ENCODE measurements at places on chromosomes 11 and 22. TPM values are rescaled to one million over a fixed set of nuclear protein-coding genes. Genes with fewer than 3 reads are reported as not detected.

DNA sequence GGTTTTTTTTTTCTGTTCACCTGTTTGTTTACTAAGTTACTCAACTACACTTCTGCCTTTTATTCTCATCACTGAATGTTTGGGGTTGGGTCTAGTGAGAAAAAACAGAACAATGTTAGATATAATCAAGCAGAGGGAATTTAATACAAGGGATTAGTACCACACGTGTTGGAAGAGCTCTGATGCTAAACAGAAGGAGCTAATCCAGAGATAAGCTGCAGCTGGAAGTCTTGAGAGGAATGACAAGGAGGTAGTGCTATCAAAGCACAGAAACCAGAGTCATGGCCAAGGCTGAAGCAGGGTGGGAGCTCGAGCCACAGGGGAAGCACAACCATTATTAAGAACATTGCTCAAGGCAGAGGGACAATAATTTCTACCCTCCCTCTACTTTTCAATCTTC, 604.1 kb upstream of the ANO5 start:
- no peak for DNase-seq

GRCh38 chr11:15216678-15217077, 102.0 kb downstream of the INSC start:
- DNase-seq = no peak

DNA sequence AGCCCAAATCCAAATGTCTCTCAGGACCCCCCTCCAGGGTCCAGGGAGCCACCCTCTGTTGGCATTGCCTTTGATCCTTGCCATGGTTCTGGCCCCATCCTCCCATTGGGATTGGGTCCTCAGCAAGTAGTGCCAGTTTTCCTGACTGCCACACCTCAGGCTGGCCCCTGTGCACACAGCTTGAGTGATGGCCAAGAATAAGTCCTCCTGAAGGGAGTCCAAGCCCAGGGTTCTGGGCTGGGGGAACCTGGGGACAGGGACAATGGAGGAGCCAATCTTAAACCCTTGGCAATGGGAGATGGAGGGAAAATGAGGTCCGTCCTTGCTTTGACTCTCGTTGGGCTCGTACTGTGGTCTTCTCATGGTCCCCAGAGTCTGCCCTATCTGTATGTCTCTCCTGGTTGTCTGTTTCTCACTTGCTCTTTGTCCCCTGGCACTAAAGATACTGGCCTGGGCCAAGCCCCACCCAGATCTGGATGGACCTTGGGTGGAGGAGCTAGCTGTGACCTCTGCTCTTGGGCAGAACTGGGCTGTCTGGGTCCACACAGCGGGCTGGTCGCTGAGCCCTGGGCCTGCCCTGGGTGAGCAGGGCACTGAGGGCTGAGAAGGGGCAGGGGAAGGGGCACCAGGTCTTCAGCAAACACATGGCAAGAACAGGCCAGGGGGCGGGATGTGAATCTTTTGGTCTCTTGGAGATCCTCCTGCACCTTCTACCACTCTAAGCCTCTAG, 2.9 kb downstream of the SOX10 start:
- no peak for DNase-seq

GRCh38 chr11:46673713-46674462, 26.5 kb downstream of the ARHGAP1 start:
- DNase-seq = no peak

DNA sequence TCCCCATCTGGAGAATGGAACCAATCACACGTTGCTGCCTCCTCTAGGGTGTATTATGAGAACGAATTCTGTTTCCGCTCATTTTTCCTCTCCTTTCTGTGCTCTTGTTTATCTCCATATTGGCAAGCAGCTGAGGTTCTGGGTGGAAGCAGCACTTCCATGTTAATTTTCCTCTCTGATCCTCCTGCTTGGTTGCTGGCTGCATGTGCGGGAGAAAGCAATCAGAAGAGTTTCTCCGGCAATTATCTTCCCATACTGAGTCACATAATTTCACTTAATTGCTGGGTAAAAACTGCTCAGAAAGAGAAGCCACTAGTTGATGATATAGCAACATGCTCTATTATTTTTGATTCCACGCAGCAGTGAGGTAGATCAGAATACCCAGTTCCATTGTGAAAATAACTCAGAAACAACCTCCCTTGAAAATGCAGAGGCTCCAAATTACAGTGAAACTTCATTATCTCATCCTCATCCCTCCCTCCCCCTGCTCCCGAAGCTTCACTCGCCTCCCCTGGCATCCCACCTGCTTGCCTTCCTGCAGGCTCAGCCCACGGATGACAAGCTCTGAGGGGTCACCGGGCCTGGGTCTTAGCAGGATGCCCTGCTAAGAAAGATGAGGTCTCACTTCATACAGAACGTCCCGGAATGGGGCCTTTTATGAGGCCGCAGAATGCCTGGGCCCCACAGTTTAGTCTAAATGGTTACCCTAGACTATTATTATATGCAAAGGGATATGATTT, 20.4 kb downstream of the FXYD6 start:
- DNase-seq = no peak

GRCh38 chr11:63212742-63213141, 30.7 kb downstream of the SLC22A25 start:
- peak; percentile 21 for DNase-seq

GRCh38 chr11:94553938-94554337, 10.2 kb downstream of the FUT4 start:
- DNase-seq = no peak

- no peak for DNase-seq
Measured at GRCh38 chr11:134359646-134360045, 27.9 kb downstream of the GLB1L2 start.

- DNase-seq = no peak
Measured at GRCh38 chr11:36130401-36130800, 158.8 kb downstream of the COMMD9 start.

- no peak for DNase-seq
Measured at GRCh38 chr11:46858920-46859546, 13.0 kb upstream of the CKAP5 start.

DNA sequence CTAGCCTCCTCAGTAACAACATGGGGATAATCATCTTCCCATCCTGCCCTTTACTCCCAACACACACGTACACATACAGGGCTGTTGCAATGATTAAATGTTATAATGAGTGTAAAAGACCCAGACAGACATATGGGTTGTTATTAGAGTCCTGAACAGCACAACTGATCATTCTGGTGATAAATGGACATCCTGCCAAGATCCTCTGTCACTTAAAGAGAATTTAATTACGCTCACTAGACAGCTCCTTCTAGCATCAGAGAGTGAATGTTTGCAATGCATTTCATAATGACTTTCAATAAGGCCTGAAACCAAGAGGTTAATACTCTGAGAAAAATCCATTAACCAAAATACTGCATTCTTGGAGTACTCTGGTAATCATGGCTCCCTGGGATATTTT, 115.8 kb downstream of the KCNC1 start:
- no peak for DNase-seq

GRCh38 chr11:9089636-9090035, 1.8 kb downstream of the SCUBE2 start:
- DNase-seq = no peak

GRCh38 chr11:70630816-70631623, 232.7 kb downstream of the CTTN start:
- DNase-seq = no peak

GRCh38 chr11:92703449-92703830, 266.0 kb upstream of the MTNR1B start:
- DNase-seq = no peak

DNA sequence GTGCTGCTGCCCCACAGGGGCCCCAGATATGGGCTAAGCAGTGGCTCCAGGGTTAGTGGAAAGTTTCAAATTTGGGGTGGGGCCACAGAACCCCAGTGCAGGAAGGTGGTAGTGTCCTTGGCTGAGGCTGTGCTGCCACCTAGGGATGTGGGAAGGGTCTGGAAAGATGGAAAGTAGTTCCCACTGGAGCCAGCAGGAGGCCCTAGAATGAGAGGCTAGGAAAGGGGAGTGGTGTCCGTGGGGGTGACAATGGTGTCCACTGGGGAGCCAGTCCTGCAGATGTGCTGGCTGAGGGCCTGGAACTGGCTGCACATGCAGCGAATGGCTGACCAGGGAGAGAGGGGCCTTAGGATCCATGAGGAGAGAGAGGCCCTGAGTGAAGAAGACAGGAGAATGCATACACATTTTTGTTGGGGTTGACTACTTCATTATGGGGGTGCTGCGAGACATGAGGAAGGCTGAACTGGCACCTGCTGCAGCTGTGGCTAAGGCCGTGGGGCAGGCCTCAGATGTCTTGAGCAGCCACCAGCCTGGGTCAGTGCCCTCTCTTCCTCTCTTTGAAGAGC, 21.1 kb downstream of the RFPL3 start:
- peak; percentile 49 for DNase-seq

DNA sequence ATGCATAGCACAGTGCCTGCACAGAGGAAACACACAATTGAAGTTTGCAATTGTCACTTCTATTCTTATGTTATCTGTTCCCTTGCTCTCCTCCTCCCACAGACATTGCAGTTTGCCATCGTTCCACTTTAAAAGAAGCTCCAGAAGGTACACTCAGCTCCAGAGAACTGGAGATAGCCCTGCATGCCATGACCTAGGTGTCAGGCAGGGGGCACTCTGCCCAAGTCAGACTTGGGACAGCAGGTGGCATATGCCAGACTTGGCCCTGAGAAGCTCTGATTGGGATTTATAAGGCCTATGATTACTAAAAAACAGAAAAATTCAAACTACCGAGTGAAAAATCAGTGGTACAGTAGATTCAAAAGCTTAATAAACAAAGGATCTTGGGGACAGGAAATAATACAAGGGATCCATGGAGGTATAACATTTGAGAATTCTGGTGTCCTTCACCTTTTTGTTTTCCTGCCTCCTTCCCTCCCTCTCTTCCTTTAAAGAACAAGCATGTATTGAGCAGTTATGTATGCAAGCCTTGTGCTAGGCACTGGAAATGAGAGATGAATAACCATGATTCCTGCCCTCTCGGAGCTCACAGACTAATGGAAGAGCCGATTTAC, 40.0 kb downstream of the TENM4 start:
- DNase-seq = no peak

- no peak for DNase-seq
Measured at GRCh38 chr11:124788521-124788920, 11.7 kb downstream of the MSANTD2 start.

DNA sequence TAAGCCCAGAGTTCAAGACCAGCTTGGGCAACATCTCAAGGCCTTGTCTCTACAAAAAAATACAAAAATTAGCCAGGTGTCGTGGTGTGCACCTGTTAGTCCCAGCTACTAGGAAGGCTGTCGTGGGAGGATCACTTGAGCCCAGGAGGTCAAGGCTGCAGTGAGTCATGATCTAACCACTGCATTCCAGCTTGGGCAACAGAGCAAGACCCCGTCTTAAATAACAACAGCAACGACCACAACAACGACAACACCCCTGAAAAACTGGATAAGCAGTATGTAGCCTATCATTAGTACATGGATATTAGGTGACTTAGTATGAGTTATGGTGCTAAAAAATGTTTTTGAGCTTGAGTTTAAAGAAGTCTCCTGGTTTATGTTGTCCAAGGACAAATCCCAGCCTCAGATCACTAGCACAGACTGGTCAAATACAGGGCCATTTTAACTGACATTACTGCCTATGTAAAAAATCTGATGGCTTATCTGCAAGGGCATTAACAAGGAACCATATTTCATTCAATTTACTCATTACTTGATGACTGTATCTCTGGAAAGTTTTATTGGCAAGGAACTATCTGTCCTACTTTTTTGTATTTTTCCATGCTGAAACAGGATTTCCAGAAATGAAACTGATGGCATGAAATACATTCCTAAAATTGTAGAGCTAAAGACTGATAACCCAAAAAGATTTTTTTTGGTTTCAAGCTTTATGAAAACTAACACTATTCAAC, 23.4 kb downstream of the C2CD3 start:
- peak; percentile 67 for DNase-seq

DNA sequence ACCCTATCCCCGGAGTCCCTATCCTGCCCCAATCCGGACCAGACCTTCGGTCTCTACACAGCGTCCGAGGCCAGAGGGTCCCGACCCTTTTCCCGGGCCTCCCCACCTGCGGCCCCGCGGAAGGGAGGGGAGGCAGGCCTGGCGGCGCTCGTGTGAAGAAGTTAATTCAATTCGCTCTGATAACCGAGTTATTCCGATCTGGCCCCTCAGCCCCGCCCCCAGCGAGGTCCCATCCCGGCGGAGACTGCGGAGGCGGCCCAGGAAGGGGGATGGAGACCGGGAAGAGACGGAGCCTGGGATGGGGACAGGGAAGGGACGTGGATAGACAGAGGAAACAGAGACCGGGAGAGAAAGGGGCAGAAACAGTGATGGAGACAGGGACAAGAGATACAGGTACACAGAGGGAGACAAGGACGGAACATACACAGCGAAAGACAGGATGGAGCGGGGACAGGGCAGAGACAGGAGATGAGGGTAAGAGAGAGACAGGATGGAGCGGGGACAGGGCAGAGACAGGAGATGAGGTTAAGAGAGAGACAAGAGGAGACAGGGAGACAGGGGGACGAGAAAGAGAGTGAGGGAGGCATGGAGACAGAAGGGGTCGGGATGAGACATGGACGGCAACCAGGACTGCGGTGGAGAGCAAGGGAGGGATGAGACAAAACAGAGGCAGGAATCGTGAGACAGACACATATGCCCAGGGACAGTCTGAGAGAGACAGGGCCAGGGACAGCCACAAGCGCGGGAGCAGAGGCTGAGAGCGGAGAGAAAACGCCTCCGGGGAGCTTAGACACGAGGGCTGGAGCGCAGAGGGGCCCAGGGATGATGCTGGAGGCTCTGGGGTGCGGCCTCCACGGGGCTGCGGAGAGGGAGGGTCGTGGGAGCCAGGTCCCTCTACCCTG, 636 bp upstream of the PHOX2A start:
- no peak for DNase-seq

DNA sequence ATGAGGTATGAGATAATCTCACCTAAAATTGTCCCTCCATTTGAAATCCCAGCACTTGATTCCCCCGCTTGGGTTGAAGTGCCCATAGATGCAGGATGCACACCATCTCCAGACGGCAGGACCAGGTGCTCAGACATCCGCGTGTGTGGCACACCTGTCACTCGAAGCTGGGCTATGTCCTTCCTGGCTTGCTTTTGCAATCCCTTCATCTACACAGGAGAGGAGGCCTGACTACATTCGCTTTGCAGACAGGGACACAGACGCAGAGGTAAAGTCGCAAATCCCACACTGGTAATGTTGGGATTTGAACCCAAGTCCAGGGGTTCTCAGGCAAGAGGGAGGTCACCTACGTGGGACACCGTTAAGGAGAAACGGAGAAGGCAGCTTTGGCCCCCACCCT, 7.2 kb upstream of the CYTH4 start:
- no peak for DNase-seq

- no peak for DNase-seq
Measured at GRCh38 chr22:21989049-21989448, 6.5 kb upstream of the TOP3B start.

BET1L gene
- 23.3 TPM for total RNA-seq

OR8D1 gene
- not detected for total RNA-seq

KCNJ11 gene
- total RNA-seq = 4.7 TPM

NXPE1 gene
- not detected for total RNA-seq

CEND1 gene
- total RNA-seq = not detected

HNRNPUL2 gene
- 4.8 TPM for total RNA-seq

SCGB1A1 gene
- not detected for total RNA-seq

SYT13 gene
- 115 TPM for total RNA-seq

PATE4 gene
- not detected for total RNA-seq

Measured in Caki2 (cell line).